ENCODE measurements at places on chromosomes 13 and 19.
A peak's percentile ranks its signal among the peaks of the same experiment; 100 is the strongest.

DNA sequence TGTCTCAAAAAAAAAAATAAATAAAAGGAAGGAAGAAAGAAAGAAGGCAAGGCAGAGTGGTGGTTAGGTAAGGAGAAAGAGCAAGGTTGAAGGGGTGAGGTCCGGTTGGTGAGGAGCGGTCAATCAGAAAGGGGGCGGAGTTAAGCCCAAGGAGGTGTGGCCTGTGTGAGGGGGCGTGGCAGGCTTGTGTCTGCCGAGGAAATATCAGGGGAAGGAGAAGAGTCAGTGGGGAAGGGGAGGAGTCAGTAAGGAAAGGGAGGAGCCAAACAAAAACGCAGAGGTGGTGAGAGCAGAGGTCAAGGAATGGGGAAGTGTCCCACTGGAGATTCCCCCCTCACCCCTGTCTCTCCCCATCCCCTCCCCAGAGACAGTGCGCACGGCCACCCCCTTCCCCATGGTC is 5.9 kb downstream of the CACNG7 start:
- DNase-seq = no peak

DNA sequence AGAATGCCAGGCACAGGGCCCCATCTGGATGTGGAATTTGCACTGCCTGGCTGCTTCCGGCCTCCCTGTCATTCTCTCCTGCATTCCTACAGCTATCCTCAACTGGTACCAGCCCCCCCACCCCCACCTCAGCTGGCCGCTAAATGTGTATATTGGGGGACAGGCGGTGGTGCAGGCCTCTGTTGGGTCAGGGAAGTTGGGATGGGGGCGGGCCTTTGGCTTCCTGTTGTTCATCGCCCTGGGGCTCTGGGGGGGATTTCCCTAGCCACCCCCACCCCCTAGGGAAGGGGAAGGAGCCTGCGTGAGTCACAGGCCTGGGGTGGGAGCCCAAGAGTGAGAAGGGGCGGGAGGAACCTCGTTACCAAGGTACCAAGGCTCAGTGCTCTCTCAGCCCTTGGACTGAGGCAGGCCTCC is 10.6 kb downstream of the POU2F2 start:
- DNase-seq = peak; percentile 65

- DNase-seq = no peak
Observed at GRCh38 chr13:113912596-113912995, 48.7 kb upstream of the GAS6 start.

DNA sequence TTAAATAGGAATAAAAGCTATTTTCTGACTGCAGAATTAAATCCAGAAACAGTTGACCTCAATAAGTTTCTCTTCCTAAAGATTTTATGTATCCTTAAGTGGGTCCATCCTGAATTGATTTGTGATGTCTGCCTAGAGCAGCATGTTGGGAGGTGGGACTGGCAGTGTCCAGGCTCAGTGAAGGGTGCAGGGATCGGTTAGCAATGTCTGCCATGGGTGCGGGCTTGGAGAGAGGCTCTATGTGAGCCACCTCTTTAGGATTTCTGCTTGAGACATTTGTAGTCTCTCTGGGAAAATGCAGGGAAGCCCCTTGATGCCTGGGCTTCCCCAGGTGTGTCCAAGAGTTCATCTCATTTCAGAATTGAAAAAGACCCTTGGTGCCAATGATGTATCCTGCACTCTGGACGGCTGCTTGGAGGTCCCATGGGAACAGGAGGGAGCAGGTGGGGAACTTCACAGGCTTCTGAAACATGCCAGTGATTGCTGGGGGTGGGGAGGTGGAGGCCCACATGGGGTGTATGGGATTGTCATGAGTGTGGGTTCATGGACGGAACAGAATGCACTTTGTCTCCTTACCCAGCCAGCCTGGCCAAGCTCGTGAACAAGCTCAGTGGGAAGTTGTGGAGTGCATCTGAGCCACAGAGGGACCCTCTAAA is 6.2 kb upstream of the COLGALT1 start:
- DNase-seq = no peak

- DNase-seq = no peak
Observed at GRCh38 chr13:39281539-39282150, 243.4 kb downstream of the NHLRC3 start.

GRCh38 chr19:55058781-55059610 is 4.0 kb downstream of the RDH13 start:
- no peak for DNase-seq

DNA sequence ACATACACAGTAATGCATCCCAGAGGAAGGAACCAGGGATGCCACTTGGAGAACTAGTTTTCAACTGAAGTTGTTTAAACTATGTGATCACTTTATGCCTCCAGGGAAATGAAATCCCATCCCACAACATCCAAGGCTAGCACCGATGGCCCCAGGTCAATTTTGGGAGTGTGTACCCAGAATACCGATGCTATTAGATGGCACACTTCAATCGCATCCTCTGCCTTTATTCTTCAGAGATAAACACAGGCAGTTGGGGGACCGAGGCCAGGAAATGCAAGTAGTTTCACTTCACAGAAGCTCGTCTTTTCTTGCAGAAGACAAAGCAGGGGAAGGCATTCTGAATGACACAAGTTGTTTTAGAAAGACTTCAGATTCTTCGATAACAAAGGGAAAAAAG is 13.8 kb downstream of the STK24 start:
- DNase-seq = no peak
